ENCODE measurements at places on chromosomes 5 and 9. TPM values are rescaled to one million over a fixed set of nuclear protein-coding genes. Genes with fewer than 3 reads are reported as not detected.

- no peak for DNase-seq
Measured at GRCh38 chr5:180436275-180436674, 57.9 kb upstream of the CNOT6 start.

DNA sequence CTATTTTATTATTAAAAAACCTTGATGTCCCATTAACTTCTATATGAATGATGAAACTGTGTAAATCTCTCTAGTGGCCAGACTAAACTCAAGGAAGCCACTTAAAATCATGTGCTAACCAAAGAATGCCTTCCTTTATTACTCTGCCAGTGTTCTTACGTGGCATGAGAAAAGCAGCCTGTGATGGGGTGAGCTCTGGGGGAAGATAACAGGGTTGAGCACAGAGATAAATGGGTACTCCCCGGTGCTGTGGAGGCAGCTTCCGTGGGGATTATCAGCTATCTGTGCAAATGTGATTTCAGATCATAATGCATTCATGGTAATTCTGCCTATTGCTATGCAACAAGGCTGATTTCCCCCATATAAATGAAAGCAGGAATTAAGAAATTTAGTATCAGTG, 181.3 kb downstream of the CAVIN4 start:
- no peak for DNase-seq

- DNase-seq, result no peak
Measured at GRCh38 chr9:93677641-93678136, 101.3 kb downstream of the PHF2 start.

DNA sequence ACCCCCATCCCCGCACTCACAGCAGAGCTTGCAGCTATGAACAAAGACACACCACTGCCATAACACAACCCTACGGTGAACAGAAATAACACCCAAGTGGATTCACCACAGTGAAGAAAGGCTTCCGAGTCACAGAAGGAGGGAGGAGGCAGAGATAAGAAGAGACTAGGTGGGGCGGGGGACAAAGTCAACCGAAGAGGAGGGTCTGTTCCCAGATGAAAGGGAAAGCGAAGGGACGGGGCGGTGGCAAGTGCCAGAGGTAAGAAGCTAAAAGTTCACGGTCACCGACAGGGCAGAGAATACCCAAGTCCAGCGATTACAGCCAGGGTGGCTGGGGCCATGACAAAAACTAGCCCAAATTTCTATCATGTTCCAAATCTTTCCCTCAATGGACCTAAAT, 21.0 kb downstream of the EPB41L4B start:
- no peak for DNase-seq

DNA sequence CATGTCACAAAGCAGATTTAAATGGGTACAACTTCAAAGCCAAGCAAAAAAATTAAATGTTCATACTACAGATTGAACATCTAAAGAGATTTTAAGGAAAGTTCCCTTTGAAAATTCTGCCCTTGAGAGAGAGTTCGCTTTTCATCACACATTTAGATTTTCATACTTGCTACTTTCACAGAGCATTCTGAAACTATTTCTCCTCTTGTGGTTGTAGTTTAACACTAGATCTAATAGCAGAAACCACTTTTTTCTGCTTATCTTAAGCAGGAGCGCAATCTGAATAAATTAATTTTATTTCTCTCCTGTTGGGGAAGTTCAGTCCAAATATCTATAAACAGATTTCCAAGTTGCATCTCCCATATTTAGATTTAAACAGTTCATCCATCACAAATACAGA, 173.3 kb upstream of the RASA1 start:
- no peak for DNase-seq

DNA sequence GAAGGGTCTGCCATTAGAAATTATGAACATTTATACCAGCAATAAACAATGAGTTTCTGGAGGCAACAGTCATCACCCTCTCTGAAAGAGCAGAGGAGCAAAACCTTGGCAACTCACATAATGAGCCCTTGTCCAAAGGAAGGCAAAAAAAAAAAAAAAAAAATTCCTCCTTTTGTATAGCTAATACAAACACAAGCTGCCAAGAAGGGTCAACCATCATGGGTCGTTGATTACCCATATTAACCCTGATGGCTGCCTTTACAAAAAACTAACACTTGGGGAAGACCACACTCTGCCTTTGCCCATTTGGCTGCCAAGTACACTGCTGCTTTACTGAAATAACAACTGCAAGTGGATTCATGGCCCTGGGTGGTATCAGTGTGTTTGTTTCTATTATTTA, 272.7 kb downstream of the ADAMTSL1 start:
- DNase-seq, result no peak

DNA sequence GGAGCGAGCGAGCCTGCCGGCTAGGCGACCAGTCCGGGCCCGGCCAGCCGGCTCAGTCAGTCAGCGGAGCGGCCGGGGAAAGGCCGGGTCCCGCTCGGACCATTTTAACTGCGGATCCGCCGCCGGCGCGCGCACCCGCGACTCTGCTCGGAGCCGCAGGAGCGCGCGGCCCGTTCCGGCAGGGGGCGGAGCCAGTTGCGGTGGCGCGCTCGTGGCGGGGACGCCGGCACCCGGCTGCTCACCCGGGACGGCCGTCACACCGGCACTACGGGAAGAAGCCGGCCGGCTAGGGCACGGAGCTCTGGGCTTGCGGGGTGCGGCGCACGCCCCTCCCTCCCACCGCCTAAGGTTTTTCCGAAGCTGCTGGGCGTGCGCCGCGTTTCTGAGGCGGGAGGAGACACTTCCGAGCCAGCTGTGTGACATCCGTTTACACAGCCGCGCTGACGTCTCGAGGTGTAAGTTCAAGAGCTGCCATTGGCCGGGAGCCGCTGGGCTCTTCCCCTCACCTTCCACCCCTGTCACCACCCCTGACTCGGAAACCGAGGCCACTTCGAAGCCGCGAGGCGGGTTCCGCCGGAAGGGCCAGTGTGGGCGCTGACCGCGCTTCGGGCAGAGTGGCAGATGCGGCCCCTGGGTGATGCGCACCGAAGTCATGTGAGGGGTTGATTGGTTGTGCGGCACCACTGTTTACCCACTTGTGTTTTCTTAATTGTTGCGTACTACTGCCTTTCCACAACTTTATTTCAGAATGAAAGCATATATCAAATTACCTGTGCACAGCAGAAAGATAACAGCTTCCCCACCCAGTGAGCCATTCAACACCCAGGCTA, at the start of gene FBXL17:
Gene FBXL17 (minus strand): TSS at position 145 of the 830 bp plus-strand sequence.
- DNase-seq, result peak; percentile 51

- no peak for DNase-seq
Measured at GRCh38 chr5:76606701-76607100, 16.5 kb downstream of the F2RL2 start.

- DNase-seq, result no peak
Measured at GRCh38 chr9:127067603-127068220, 54.7 kb downstream of the ANGPTL2 start.

DNA sequence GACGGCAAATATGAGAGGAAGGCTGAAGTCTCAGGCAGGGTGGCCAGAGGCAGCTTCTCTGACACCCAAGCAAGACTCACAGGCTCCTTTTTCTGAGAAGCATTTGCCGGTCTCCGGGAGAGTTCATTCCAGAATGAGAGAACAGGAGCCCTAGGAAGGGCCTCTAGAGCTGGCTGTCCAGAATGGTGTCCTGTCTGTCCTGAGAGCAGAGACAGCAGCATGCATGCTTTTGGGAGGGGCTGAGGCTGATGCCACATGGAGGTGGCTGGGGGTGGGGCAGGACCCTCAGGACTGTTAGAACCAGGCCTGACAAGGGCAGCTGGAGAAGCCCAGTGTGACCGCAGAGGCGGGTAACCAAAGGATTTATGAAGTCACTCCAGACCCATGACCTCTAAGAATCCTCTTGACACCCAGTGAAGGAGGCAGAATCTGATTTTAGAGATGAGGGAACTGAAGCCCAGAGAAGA, 60.0 kb downstream of the SHB start:
- no peak for DNase-seq

- DNase-seq, result no peak
Measured at GRCh38 chr9:95313010-95313498, 4.5 kb downstream of the FANCC start.

DNA sequence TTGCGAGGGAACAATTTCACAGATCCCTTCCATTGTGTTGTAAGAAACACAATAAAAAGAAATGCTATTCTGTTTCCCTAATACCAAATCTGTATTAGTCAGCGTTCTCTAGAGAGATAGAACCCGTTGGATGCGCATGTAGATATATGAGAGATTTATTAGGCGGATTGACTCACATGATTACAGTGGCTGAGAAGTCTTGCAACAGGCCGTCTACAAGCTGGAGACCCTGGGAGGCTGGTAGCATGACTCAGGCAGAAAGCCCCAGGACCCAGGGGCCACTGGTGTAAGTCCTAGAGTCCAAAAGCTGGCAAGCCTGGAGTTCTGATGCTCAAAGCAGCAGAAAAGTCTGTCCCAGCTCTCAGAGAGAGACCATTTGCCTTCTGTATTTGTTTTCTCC, 18.4 kb upstream of the IL17B start:
- no peak for DNase-seq

DNA sequence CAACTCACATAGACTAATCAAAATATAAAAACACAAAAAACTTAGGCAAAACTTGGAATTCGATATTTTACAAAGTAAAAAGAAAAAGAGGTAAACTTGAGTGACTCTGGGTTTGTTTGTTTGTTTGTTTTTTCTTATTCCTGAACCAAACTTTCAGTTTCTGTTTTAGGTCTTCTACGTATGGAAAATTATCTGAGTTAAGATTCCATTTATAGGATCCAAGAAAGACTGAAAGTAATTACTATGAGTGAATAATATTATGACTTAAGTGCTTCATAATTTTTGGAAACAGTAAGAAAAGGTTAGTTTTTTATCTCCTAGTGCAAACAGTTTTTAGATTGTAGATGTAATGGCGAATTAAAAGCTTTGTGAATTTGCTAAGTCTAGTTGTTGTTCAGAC, 13.2 kb downstream of the ST8SIA4 start:
- DNase-seq, result no peak

DNA sequence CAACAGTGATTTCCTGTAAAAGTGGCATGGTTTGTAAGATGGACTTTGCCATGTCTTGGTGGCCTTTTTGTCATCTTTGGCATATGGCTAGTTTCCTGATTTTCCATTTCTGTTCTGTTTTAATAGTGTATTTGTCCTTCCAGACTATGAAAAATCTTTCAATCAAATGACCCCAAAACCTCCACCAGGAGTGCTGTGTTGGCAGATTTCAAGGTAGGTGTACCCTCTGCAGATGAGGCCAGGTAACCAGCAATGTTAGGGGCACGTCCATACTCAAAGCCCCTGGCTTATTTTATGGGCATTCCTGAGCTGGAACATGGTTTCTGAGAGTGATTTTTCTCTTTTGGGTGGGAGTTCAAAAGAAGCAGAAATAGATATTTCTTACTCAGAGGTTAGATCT, 15.2 kb upstream of the MAP1B start:
- DNase-seq, result no peak

GRCh38 chr5:137734962-137735554, 831 bp downstream of the KLHL3 start:
- DNase-seq, result no peak

- no peak for DNase-seq
Measured at GRCh38 chr9:93814077-93814956, 140.8 kb downstream of the BARX1 start.

DNA sequence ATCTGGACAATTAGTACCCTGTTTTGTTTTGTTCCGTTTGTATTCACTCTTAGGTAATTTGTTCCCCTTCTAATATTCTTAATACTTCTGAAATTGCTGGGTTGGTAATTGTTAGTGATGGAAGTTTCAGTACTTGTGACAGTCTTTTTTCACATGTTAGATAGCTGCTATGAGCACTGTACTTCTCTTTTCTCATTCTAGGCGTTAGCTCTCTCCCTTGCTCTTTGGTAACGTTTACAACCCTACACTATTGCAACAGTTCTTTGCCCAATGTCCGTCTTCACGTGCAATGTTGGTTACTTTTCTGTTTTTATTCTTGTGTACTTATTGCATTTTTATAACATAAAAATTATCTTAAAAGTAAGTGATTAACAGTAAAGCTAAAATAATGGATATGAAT, 1509.0 kb downstream of the MAT2B start:
- no peak for DNase-seq

GRCh38 chr9:89848060-89849040, 243.5 kb downstream of the GADD45G start:
- DNase-seq, result no peak

DNA sequence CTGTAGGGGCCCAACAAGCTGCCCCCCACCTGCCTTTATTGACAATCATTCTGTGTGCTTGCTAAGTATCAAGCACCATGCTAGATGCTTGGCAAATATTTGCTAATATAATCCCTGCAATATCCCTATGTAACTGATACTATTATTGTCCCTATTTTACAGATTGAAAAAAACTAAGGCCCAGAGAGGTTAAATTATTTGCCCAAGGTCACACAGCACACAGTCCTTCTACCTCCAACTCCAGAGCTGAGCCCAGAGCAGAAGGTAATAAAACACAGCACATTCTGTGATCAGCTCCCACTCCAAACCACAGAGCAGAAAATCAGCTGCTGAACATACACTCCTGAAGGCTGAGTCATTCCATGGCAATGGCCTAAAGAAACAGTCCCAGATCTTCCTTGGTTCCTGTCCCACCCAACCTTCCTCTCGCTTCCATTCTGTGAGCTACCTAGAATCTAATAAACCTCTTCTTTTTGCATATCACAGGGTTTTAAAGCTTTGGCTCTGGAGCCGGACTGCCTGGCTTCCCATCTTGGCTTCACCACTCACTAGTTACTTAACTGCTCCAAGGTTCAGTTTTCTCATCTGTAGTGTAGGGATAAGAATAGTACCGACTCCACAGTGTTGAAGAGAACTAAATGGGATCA, 66.7 kb upstream of the ADRA1B start:
- DNase-seq, result peak; percentile 68

GRCh38 chr5:132557478-132558172, 848 bp downstream of the RAD50 start:
- peak; percentile 2 for DNase-seq

The SPINK6 gene
- polyA plus RNA-seq, result not detected

The PLEKHG4B gene
- 1.4 TPM for polyA plus RNA-seq

The PROB1 gene
- 0.23 TPM for polyA plus RNA-seq

The OR5C1 gene
- polyA plus RNA-seq, result not detected

The PCDHGA7 gene
- polyA plus RNA-seq, result 3.6 TPM

The IL4 gene
- not detected for polyA plus RNA-seq

The SPAG8 gene
- polyA plus RNA-seq, result 0.50 TPM

The GABRA1 gene
- not detected for polyA plus RNA-seq

The PCDHGC4 gene
- 0.49 TPM for polyA plus RNA-seq

The WNT8A gene
- not detected for polyA plus RNA-seq

The SOHLH1 gene
- not detected for polyA plus RNA-seq

The ARL10 gene
- polyA plus RNA-seq, result 4.8 TPM

The PRSS3 gene
- 0.75 TPM for polyA plus RNA-seq

The ADCY2 gene
- polyA plus RNA-seq, result not detected

The SLC46A2 gene
- polyA plus RNA-seq, result not detected

The MAN2A1 gene
- 18.4 TPM for polyA plus RNA-seq

The NPR2 gene
- polyA plus RNA-seq, result 30.1 TPM

Data from BJ (cell line).